ENCODE measurements at places on chromosomes 16 and 17. TPM values are rescaled to one million over a fixed set of nuclear protein-coding genes. Genes with fewer than 3 reads are reported as not detected.

- peak; percentile 45 for DNase-seq
These were observed 4.2 kb downstream of the ADCY9 start for GRCh38 chr16:4111748-4112696.

DNA sequence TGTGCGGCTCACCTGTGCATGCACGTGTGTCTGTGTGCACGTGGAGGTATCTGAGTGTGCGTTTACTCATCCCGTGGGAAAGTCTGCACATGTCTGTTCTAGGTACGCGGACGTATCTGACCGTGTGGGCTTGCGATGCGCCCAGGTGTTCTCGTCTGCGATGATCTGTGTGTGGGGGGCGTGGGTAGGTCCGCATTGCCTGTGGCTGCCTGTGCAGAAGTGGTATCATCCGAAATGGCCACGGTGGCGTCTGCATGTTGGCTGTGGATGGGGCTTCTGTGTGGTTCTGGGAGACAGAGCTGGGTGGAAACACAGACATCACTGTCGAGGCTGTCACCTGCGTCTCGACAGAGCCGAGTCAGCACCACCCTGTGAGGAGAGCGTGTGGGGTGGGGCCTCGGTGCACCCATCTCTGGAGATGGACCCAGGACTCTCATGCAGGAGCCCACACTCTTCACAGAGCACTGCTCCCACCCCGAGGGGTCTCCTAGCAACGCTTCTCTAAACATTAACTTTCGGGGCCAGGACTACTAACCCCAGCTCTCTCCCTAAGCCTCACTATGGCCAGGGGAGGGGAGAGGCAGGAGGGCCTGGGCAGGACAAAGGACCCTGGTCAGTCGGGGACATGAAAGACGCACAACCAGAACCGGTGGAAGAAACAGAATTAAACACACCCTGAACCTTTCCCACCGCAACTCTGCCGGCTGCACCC lies 8.4 kb downstream of the DPEP1 start:
- no peak for DNase-seq

Gene PERCC1
- 111 TPM for total RNA-seq

DNA sequence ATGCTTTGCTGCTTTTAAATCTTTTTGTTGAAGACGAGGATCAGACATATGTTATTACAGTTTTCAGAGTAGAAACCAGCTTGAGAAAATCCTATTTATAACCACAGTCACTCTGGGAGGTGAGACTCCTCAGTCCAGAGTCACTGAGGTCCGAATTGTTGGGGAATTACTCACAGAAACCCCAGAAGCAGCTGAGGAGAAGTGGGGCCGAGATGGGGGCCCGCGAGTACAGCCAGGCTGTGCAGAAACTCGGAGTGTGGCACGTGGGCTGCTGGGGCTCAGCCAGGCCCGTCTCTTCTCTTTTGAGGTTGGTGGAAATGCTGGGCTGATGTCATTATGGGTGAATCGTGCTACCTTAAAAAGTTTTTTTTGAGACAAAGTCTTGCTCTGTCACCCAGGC lies 14.4 kb upstream of the GNG13 start:
- peak; percentile 76 for DNase-seq

DNA sequence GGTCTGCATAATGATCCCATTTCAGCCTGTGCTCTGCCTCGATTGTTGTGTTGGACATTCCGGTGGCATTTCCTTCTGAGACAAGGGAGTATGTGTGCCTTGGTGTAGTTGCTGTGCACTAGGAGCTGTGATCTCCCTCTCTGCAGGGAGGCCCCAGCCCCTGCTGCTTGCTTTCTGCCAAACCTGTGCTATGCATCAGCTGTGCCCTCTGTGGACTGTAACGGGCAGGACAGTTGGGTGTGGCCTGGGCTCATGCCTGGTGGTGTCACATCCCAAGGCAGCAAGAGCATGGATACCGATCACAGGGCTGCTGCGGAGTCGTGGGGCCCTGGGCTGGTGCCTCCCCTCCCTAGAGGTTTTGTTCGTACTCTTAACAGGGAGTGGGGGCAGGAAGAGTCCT lies 3.8 kb upstream of the JPT2 start:
- DNase-seq, result no peak

Gene TVP23A
- not detected for total RNA-seq

Gene IKZF3
- total RNA-seq, result not detected

GRCh38 chr17:34442387-34443111 lies 79.5 kb upstream of the CCL1 start:
- no peak for DNase-seq

GRCh38 chr17:39054111-39054645 lies 87.0 kb upstream of the FBXO47 start:
- DNase-seq, result no peak

Gene KIF2B
- not detected for total RNA-seq

DNA sequence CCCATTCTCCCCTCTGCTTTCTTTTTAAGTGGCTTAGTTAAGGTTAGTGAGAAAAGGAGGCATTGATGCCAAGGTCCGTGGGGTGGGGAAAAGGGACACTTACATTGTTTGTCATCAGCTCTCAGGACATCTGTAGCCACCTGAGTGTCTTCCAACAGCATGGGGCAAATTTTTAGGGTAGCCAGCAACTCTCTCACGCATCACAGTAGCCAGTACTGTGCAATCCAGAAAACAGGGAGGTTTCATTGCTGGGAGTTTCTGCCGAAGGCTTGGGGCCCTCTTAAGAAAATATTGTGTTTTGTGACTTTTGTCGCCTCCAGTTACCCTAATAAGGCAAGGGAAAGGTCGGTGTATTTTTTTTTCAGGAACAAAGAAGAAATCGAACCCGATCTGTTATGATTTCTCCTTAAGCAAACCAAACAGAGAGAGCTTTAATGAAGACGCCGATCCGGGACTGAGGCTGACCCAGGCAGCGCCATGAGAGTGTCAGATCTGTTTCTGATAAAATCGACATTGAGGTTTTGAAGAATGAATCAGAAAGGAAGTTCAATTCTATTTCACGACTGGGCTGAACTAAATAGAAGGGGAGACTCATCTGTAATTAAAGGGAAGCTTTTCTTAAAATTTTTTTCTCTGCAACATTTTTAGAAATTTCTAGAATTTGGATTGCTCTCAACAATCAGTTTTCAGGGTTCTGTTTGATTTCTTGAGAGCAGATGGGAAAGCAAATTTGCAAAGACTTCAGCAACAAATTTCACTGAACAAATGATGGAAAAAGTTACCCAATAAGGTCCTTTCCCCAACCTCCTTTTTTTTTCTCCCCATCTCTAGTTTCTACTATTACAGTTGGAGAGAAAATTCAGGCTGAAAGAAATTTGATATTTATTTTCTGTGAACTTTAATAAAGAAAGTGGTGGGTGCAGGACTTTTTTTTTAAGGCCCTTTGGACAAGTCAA lies 144.7 kb upstream of the IRX3 start:
- no peak for DNase-seq

Gene RNF222
- total RNA-seq, result not detected

DNA sequence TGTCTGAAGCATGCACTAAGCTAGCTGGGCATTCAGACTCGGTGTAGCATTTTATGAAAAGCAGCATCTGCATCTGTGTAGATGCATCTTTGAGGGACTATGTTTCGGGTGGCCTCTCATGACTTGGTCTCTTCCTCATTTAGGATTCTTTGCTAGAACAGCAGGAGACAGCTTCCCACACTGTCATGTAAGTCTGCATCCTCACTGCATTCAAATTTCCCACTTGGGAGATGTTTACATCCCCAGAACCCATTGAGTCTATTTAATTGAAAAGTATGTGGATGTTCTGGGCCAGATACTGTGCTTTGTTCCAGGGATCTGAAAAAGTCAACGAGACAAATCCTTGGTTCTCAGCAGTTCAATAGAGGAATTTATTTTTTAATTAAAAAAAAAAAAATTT lies 198.6 kb upstream of the EEF2KMT start:
- DNase-seq, result no peak

GRCh38 chr16:52914428-52914827 lies 138.3 kb downstream of the CHD9NB start:
- no peak for DNase-seq

Gene KRTAP3-2
- not detected for total RNA-seq

GRCh38 chr17:79001190-79002020 lies 8.2 kb downstream of the CANT1 start:
- DNase-seq, result no peak

DNA sequence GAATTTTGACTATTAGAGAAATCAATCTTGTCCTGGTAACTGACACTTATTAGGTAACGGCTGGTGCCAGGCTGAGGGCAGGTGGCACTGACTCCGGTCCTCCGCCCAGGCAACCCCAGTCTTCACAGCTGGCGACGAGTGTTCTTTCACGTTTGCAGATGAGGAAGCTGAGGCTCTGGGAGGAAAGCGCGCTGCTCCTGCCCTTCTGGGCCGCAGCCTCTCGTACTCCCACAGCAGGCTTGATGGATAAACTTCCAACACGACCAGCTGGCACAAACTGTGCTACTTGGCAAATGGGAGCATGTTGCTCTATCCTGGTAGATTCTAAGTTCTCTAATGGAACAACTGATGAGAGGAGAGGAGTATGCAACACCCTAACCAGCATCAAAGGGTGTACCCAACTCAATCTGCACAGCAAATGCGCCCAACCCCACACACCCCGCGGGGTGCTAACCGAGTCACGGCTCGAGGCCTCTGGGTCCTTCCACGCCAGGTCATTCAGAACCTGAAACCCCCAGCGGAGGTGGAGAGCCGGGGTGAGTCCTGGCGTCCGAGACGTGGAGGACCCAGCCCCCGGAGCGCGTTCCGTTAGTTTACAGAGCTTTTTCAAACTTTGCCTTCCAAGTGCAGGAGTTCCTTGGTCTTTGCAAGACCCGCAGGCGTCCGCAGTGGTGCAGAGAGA lies 477 bp upstream of the SLC47A1 start:
- DNase-seq, result no peak

Gene MYLK3
- total RNA-seq, result 0.26 TPM

DNA sequence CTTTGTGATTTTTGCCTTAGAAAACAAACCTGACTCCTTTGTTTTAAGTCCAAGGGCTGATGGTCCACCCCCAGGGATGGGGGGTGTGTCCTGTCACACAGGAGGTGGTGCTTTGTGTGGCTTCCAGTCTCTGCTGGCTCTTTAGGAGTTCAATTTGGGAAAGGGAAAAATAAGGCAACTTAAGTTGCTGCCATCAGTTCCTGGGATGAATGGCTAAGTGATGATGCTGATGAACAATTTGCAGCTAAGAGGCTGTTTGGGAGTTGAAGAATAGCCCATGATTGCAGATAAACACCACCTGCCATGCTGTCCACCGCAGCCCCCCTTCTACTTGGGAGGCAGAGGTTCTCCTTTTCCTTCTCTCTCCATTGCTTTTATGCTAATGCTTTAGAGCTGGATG lies 40.2 kb downstream of the ARL4D start:
- no peak for DNase-seq

Gene SPN
- total RNA-seq, result 0.96 TPM

Gene CCDC200
- total RNA-seq, result not detected

Gene GNAO1
- total RNA-seq, result 2.3 TPM

GRCh38 chr16:57260294-57260929 lies 15.4 kb downstream of the ARL2BP start:
- DNase-seq, result peak; percentile 57

DNA sequence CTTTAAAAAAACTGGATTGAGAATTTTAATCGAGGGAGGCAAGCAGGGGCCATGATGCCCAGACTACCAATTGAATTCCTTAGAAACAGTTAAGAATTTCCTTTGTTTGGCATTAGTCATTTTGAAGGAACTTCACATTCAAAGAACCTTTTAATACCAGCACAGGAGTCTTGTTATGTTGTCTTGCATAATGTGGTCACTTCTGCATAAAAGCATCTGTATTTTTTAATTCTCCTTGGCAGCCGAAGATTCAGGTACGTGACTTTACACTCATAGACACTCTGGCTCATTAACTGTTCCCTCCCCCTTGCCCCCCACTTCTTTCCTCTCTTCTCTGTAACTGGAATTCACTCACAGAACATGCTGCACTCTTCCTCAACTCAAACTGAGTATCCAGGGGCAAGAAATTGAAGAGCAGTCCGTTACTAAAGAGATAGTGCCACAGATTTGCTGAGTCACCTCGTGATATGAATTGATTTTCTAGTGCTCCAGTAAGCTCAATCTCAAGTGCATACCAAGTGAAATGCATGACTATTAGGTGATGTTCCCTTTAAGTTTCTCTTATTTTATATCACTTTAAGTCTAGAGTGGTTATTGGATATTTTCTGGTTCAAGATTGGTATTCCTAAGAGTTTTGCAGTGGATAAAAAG lies 572.2 kb upstream of the SOX9 start:
- no peak for DNase-seq

DNA sequence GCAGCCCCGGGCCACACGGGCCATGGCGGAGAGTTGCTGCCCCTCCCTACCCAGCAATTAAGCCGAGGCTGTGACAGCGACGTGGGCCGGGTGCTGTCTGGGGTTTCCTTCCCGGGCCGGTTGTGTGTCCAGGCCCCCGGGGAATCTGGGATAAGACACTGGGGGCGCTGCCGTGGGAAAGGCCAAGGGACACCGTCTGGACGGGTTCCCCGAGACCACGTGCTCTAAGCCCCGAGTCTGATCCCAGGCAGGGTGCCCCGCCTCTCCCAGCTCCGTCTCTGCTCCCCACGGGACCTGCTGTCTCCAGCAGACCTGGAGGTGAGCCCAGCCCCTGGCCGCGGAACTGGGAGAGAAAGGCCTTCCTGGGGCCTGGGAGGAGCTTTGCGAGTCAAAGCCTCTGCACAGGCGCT lies 92.2 kb downstream of the IRX3 start:
- DNase-seq, result peak; percentile 69

- no peak for DNase-seq
These were observed 39.5 kb downstream of the DNAH9 start for GRCh38 chr17:11637796-11638195.

DNA sequence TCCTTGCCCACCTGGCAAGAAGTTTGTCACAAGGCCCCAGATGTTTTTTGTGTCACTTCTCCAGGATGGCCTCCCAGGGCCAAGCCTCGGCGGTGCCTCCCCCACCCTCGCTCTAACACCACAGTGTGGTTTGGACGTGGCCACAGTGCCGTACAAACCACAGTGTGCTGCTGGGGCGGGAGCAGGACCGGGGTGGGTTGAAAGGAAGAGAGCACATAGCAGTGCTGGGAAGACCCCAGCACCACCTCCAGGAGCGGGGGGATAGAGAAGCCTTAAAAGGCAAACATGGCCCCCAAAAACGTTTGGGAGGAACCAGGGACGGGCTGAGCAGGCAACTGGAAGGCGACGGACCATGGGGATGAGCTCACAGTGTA lies 5.0 kb upstream of the BCL6B start:
- DNase-seq, result no peak

DNA sequence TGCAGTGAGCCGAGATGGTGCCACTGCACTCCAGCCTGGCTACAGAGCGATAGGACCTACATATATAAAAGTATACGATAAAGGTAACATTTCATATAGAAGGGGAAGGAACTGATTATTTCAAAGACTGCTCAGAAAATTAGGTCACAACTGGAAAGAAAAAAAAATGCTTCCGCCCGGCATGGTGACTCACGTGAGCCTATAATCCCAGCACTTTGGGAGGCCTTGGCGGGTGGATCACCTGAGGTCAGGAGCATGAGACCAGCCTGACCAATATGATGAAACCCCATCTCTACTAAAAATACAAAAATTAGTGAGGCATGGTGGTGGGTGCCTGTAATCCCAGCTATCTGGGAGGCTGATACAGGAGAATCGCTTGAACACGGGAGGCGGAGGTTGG lies 7.8 kb downstream of the TEX14 start:
- no peak for DNase-seq

Gene ZNF174
- total RNA-seq, result 14.5 TPM

Gene PRSS22
- not detected for total RNA-seq

GRCh38 chr16:2835638-2836493 lies 5.8 kb downstream of the ZG16B start:
- peak; percentile 76 for DNase-seq
